Mucosa of gallbladder (tissue), 1 donor: ENCODE measurements at places on chromosomes 1 and 21. TPM values are rescaled to one million over a fixed set of nuclear protein-coding genes. Genes with fewer than 3 reads are reported as not detected.

GRCh38 chr1:165845992-165846748 lies 18.8 kb downstream of the UCK2 start:
- no peak for DNase-seq

Gene PHACTR4
- 36.5 TPM for total RNA-seq

DNA sequence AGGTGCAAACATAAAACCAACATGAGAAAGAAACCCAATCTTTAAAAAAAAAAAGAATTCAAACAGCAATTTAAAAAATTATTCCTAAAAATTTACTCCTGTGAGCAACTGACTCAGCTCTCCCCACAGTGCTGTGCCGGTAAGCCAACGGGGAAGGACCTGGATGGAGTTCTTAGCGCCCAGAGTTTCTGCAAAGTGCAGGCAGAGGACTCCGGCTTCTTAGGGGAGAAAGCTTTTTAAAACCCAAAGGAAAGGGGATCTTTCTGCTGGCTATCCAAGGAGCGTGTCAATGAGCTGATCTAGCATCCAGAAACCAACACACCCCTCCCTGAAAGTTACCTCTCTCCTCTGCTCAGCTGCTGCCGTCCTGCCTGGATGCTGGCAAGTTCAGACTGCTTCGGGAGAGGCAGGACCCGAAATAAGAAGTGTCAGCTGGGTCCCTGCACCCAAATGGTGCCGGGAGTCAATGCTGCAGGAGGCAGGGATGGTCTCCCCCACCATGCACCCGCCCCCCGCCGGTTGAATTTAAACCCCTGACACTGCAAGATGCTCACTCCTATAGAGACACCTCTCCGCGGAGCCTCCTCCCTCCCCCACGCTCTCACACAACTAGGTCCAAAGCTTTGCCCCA lies 32.2 kb upstream of the H6PD start:
- no peak for DNase-seq

Gene MRPL20
- 99.2 TPM for total RNA-seq

Gene GUCA2B
- total RNA-seq = 7.9 TPM

- no peak for DNase-seq
Observed at GRCh38 chr1:11413986-11414391, 65.0 kb upstream of the DISP3 start.

Gene DNAI4
- 17.1 TPM for total RNA-seq

DNA sequence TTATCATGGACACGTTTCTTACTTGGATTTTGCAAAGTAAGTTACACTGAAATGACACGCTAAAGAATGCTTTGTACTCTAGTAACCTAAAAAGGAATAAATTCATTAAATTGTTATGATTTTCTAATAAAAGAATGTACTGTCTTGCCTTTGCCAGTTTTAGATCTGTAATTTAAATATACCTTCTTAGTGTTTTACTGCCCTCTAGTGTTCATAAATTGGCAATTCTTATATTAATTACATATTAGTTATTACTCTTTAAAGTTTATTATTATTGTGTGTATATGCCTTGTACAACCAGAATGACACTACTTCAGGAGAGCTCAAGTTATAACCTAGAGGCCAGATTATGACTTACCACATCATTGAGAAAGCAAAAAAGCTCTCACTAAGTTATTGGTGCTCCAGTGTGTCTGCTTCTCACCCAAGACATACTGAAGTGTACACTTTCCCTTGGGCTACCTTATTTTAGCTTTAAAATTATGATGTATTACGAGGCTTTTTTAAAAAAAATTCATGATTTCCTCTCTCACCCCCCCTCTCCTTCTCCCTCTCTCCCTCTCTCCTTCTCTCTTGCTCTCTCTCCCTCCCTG lies 169.9 kb downstream of the HS2ST1 start:
- no peak for DNase-seq

DNA sequence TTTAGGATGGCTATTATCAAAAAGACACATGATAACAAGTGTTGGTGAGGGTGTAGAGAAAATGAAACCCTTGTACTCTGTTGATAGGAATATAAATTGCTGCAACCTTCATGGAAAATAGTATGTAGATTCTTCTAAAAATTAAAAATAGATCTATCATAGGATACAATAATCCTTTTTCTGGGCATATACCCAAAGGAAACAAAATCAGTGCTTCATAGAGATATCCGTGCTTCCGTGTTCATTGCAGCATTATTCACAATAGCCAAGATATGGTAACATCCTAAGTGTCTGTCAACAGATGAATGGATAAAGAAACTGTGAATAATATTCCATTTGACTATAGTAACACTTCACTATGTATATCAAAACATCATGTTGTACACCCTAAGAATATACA lies 106.7 kb downstream of the MIS18A start:
- no peak for DNase-seq
